ENCODE measurements at places on chromosomes 4 and X.

- peaks cover 19% of the 10 kb centered on the region for H3K4me1 ChIP-seq
- no peaks in the 10 kb centered on the region for H3K27me3 ChIP-seq
- peak; percentile 84 for DNase-seq
- H3K36me3 ChIP-seq, result no peaks in the 10 kb centered on the region
Observed at GRCh38 chrX:40105835-40106675, 8.3 kb upstream of the BCOR start.

DNA sequence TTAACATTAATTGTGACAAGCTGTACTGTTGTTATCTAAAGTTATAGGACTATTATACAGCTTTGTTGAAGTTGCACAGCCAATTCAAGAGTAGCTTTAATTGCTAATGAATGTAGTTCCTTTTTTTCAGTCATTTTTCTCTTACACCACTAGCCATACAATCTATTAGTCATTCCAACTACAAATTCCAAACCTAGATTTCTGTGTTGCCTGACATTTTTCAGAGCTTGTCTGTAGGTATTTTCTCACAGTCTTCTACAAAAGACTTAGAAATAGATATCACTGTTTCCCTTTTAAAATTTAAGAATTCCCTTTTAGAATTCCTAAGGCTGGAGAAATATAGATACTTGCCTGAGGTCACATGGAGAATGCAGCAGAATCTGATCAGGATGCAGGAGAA, 307.0 kb upstream of the HS3ST1 start:
- no peak overlapping the region for H3K4me3 ChIP-seq
- H3K27me3 ChIP-seq, result no peaks in the 10 kb centered on the region
- no peaks in the 10 kb centered on the region for H3K4me1 ChIP-seq
- no peak for DNase-seq
- H3K36me3 ChIP-seq, result no peaks in the 10 kb centered on the region

- peak overlapping the region; percentile 73 for H3K4me3 ChIP-seq
- H3K36me3 ChIP-seq, result no peaks in the 10 kb centered on the region
- H3K27ac ChIP-seq, result no peak overlapping the region
- H3K4me1 ChIP-seq, result peaks cover 20% of the 10 kb centered on the region
- no peak for DNase-seq
- no peaks in the 10 kb centered on the region for H3K27me3 ChIP-seq
Observed at GRCh38 chr4:139265654-139266053, 14.4 kb downstream of the MGARP start.

GRCh38 chr4:40804598-40804997, 54.8 kb downstream of the NSUN7 start:
- no peak for DNase-seq
- H3K4me1 ChIP-seq, result no peaks in the 10 kb centered on the region
- no peak overlapping the region for H3K27ac ChIP-seq

DNA sequence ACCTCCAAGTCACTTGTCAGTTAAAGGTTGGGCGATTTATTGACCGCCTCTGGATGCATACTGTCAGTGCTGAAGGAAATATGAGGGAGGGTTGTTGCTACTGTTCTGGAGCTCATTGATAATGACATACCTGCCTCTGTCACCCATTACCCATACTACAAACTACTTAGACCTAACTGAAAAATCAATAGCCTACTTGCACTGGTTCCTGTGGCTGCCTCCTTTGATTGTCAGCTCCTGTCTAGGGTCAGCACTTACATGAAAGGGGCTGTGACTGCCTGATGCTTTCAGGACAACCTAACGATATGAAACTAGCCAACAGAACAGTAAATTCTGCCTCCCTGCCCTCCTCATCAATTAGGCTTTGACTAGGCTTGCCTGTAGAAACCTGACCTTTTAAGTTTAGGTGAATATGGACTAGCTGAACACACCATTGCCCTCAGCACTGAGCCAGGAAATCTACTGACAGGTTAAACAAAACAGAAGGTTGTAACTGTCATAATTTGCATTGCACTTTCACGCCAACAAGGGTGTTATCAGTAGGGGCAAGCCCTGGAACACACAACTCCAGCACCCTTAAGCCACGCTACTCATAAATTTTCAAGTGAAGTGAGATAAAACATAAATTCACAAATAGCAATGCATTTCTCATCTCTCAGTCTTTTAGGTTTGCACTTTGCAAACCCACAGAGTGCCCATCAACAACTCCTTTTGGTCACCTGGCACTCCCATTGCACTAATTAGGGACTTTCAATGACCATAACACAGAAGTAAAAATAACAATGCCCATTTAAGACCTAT, 9.0 kb upstream of the MAB21L2 start:
- H3K4me3 ChIP-seq, result no peak overlapping the region
- 0 out of 2 replicates have a peak overlapping the region, but pooled peaks have one; percentile 2 for H3K27ac ChIP-seq
- no peaks in the 10 kb centered on the region for H3K36me3 ChIP-seq
- no peak for DNase-seq
- H3K4me1 ChIP-seq, result peaks cover 21% of the 10 kb centered on the region
- no peaks in the 10 kb centered on the region for H3K27me3 ChIP-seq

- no peak overlapping the region for H3K4me3 ChIP-seq
- DNase-seq, result no peak
- H3K4me1 ChIP-seq, result no peaks in the 10 kb centered on the region
Observed at GRCh38 chrX:112669824-112670223, 9.9 kb downstream of the LHFPL1 start.

- H3K27me3 ChIP-seq, result no peaks in the 10 kb centered on the region
- peaks cover 21% of the 10 kb centered on the region for H3K4me1 ChIP-seq
- no peaks in the 10 kb centered on the region for H3K36me3 ChIP-seq
- H3K4me3 ChIP-seq, result no peak overlapping the region
Observed at GRCh38 chr4:20041839-20042407, 209.8 kb upstream of the SLIT2 start.

DNA sequence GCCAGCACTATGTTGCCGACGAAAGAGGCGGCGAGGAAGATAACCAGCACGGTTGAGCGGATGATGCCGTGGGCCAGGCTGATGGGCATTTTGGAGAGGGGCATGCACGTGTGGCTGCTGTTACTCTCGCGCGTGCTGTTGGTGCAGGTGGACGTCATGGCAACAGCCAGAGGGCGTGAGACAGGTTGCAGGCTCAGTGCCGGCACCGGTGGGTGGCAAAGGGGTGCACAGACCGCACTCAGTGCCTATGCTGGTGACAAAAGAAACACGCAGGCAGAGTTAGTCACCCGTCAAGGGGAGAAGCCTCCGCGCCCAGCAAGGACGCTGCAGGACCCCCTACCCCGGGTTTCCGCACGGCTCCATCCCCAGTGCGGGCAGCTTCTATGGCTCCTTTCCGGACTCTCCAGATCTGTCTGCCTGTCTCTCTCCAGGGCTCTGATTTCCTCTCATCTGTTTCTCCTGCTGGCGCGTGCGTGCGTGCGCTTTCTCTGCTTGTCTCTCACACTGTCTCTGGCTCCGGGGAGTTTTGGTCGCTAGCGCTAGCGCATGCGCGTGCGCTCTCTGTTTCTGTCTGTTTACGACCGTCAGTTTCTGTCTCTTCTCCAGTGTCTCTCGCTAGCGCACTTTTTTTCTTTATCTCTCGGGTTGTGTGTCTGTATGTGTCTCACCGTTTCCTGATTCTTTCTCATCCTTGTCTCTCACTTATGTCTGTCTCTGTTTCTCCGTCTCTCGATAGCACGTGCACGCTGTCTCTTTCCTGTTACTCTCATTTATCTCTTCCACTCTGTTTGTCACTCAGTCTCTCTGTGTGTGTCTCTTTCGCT, 2.1 kb downstream of the GPR101 start:
- peak overlapping the region; percentile 72 for H3K4me3 ChIP-seq
- no peaks in the 10 kb centered on the region for H3K4me1 ChIP-seq
- peaks cover 23% of the 10 kb centered on the region for H3K27me3 ChIP-seq
- no peak overlapping the region for H3K27ac ChIP-seq

DNA sequence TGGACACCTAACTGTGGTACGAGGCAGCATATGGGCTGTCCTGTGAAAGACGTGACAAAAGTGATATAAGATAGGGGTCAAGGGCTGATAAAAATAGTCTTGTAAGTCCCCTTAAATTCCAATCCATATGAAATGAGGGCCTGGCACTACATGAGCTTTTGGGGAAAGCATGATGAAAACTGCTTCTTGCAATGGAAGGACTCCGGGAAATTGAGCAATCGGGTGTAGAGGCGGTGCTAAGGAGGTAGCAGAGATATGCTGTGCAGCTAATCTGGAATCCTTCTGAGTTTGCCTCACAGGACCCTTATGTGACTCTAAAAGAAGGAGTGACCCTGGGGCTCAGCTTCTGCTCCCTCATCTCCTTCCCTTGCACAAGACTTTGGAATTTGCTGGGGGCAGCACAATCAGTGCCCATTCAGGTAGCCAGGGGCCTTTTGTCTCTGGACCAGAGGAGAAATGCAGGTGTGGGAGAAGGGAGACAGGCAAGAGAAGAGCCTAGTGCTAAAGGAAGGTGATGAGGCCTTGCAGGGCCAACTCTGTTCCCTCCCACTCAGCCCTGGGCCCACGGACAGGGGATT, 12.8 kb downstream of the CLDN2 start:
- peak; percentile 21 for DNase-seq
- no peak overlapping the region for H3K4me3 ChIP-seq
- H3K4me1 ChIP-seq, result peaks cover 4% of the 10 kb centered on the region
- H3K36me3 ChIP-seq, result no peaks in the 10 kb centered on the region
- H3K27ac ChIP-seq, result no peak overlapping the region
- no peaks in the 10 kb centered on the region for H3K27me3 ChIP-seq

- DNase-seq, result no peak
- no peak overlapping the region for H3K4me3 ChIP-seq
- H3K36me3 ChIP-seq, result no peaks in the 10 kb centered on the region
- no peak overlapping the region for H3K27ac ChIP-seq
- H3K27me3 ChIP-seq, result no peaks in the 10 kb centered on the region
Observed at GRCh38 chr4:112185334-112185733, 40.1 kb downstream of the FAM241A start.

- H3K4me3 ChIP-seq, result no peak overlapping the region
- DNase-seq, result no peak
- H3K36me3 ChIP-seq, result no peaks in the 10 kb centered on the region
- no peaks in the 10 kb centered on the region for H3K4me1 ChIP-seq
- no peaks in the 10 kb centered on the region for H3K27me3 ChIP-seq
Observed at GRCh38 chrX:95791876-95792275, 892.8 kb upstream of the DIAPH2 start.

- H3K36me3 ChIP-seq, result no peaks in the 10 kb centered on the region
- H3K27me3 ChIP-seq, result no peaks in the 10 kb centered on the region
- no peaks in the 10 kb centered on the region for H3K4me1 ChIP-seq
- DNase-seq, result no peak
Observed at GRCh38 chr4:70936200-70936787, 34.1 kb downstream of the MOB1B start.

DNA sequence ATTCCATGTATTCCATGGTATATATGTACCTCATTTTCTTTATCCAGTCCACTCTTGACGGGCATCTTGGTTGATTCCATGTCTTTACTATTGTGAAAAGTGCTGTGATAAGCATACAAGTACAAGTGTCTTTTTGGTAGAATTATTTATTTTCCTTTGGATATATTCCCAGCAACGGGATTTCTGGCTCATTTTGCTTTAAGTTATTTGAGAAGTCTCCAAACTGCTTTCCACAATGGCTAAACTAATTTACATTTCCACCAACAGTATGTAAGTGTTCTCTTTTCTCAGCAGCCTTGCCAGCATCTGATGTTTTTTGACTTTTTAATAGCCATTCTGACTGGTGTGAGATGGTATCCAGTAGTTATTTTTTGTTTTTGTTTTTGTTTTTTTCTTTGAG, 17.6 kb upstream of the FAT4 start:
- H3K27ac ChIP-seq, result no peak overlapping the region
- H3K27me3 ChIP-seq, result no peaks in the 10 kb centered on the region
- H3K4me1 ChIP-seq, result no peaks in the 10 kb centered on the region
- H3K36me3 ChIP-seq, result no peaks in the 10 kb centered on the region
- DNase-seq, result no peak

- no peak for DNase-seq
- no peaks in the 10 kb centered on the region for H3K4me1 ChIP-seq
- no peaks in the 10 kb centered on the region for H3K27me3 ChIP-seq
- no peak overlapping the region for H3K4me3 ChIP-seq
Observed at GRCh38 chr4:13750594-13750993, 123.1 kb upstream of the BOD1L1 start.

GRCh38 chrX:129510331-129510730, 13.0 kb downstream of the SMARCA1 start:
- DNase-seq, result no peak
- H3K4me1 ChIP-seq, result no peaks in the 10 kb centered on the region
- H3K36me3 ChIP-seq, result peaks cover 20% of the 10 kb centered on the region
- H3K27ac ChIP-seq, result no peak overlapping the region
- H3K27me3 ChIP-seq, result no peaks in the 10 kb centered on the region

- no peaks in the 10 kb centered on the region for H3K4me1 ChIP-seq
- no peaks in the 10 kb centered on the region for H3K27me3 ChIP-seq
- DNase-seq, result no peak
- no peak overlapping the region for H3K4me3 ChIP-seq
- H3K36me3 ChIP-seq, result no peaks in the 10 kb centered on the region
- no peak overlapping the region for H3K27ac ChIP-seq
Observed at GRCh38 chrX:42615161-42615563, 162.8 kb downstream of the PPP1R2C start.

- peak overlapping the region; percentile 57 for H3K27ac ChIP-seq
- H3K4me3 ChIP-seq, result no peak overlapping the region
- no peaks in the 10 kb centered on the region for H3K36me3 ChIP-seq
- no peaks in the 10 kb centered on the region for H3K27me3 ChIP-seq
Observed at GRCh38 chr4:53931461-53931961, 132.9 kb downstream of the CHIC2 start.

DNA sequence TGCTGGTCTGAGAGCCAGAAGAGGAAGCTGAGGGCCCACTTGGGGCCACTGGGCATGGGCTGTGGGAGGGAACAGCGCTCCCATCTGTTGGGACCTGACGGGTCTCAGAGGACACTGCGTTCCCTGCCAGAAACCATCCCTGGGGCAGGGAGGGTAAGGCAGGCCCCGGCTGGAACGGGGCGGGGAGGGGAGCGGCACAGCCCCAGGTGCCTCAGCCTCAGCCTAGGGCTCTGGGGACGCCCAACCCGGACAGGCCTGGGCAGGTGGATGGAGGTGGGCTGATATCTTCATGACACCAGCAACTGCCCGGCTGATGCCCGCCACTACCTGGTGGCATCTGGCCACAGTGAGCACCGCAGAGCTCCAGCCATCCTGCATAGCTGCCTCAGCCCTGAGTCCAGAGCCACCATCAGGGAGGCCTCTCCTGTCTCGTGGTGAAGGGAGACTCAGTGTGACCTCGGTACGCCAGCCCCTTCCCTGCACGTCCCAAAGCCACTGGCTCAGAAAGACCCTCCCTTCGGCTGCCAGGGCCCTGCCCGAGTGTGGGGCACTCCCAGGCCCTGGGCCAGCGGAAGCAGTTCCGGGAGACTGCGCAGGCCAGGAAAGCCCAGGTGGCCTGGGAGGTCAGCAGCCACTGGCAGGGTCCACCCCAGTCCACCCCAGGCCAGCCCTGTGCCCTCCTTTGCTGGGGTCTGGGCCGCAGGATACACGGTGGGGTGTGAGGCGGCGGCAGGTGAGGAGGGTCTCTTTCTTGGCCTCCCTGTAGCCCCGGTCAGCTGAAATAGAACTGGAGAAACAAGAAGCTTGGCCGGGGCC, 34.6 kb upstream of the FGFR3 start:
- no peak overlapping the region for H3K27ac ChIP-seq
- no peaks in the 10 kb centered on the region for H3K27me3 ChIP-seq
- no peak for DNase-seq
- no peaks in the 10 kb centered on the region for H3K4me1 ChIP-seq

GRCh38 chrX:84724576-84724975, 222.3 kb upstream of the HDX start:
- no peaks in the 10 kb centered on the region for H3K36me3 ChIP-seq
- no peak overlapping the region for H3K4me3 ChIP-seq
- no peaks in the 10 kb centered on the region for H3K27me3 ChIP-seq
- DNase-seq, result no peak
- no peaks in the 10 kb centered on the region for H3K4me1 ChIP-seq
- no peak overlapping the region for H3K27ac ChIP-seq

Measured in GM23248 (cell line).